ENCODE measurements at places on chromosomes 6 and 20. TPM values are rescaled to one million over a fixed set of nuclear protein-coding genes. Genes with fewer than 3 reads are reported as not detected.

CRISP2 gene
- total RNA-seq: not detected

SDCBP2 gene
- 1.6 TPM for total RNA-seq

SNAP25 gene
- total RNA-seq: not detected

APCDD1L gene
- total RNA-seq: not detected

WFDC5 gene
- total RNA-seq: not detected

BPI gene
- total RNA-seq: not detected

TREML1 gene
- total RNA-seq: not detected

SUMO4 gene
- 0.82 TPM for total RNA-seq

LAMA5 gene
- total RNA-seq: 63.9 TPM

TNNC2 gene
- total RNA-seq: not detected

- no peak for DNase-seq
Measured at GRCh38 chr20:58112017-58112781, 116.3 kb downstream of the ANKRD60 start.

GRCh38 chr20:38926934-38927616, 858 bp downstream of the FAM83D start:
- no peak for DNase-seq

GRCh38 chr20:37647946-37648345, 45.9 kb upstream of the CTNNBL1 start:
- DNase-seq: no peak

- DNase-seq: no peak
Measured at GRCh38 chr20:38863024-38863851, 57.7 kb downstream of the PPP1R16B start.

DNA sequence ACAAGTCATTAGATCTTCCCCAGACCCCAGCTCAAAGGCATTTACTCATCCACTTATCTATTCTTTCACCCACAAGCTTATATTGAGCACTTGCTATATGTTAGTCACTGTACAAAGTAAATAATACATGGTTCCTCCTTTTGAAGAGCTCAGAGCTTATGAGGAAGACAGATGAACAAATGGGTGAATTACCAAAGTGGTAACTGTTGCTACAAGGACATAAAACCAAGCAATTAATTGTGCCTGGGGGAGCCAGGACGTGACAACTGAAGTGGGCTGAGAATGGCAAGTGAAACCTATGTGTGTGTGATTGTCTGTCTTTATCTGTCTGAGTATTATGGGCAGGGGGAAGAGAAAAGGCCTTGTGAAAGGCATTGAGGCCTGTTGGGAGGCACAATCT, 45.6 kb upstream of the AKIRIN2 start:
- DNase-seq: no peak

GRCh38 chr20:10131732-10132345, 86.8 kb upstream of the SNAP25 start:
- peak; percentile 20 for DNase-seq

GRCh38 chr6:169960521-169960885, 209.1 kb downstream of the ERMARD start:
- DNase-seq: no peak

DNA sequence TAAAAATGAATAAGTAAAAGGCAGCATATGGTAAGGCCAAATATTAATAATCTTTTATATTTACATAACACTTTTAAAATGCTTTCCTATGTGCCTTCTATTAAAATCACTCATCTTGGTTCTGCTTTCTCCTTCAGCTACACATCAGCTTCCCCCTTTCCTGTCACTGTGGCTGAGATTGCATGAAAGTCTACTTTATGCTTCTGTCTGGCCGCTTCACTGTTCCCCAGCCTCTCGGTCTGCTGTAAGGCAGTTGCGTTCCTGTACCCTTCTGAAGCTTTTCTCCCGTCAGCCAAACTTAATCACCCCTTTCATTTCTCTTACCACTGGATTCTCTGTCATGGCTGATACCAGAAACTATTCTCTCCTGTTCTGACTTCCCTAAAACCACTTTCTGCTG, 34.6 kb downstream of the SOX4 start:
- DNase-seq: no peak

- no peak for DNase-seq
Measured at GRCh38 chr6:158211273-158212055, 43.3 kb downstream of the GTF2H5 start.

DNA sequence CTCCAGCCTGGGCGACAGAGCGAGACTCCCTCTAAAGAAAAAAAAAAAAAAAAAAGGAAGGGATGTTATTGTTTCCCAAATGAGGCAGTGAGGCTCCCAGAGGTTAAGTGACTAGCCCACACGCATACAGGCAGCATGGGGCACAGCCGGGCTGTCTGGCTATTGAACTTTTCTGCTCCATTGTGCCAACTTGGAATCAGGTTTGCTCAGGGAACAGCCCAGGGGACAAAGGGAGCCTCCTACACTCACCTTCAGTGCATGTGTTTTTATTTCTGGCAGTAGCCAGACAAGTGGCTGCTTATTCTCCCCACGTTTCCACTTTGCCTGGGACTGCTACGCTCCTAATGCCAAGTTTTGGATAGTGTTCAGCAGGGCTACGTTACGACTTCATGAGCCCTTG, 10.7 kb downstream of the ETV7 start:
- DNase-seq: no peak

- DNase-seq: no peak
Measured at GRCh38 chr20:41509316-41510200, 108.6 kb downstream of the CHD6 start.

DNA sequence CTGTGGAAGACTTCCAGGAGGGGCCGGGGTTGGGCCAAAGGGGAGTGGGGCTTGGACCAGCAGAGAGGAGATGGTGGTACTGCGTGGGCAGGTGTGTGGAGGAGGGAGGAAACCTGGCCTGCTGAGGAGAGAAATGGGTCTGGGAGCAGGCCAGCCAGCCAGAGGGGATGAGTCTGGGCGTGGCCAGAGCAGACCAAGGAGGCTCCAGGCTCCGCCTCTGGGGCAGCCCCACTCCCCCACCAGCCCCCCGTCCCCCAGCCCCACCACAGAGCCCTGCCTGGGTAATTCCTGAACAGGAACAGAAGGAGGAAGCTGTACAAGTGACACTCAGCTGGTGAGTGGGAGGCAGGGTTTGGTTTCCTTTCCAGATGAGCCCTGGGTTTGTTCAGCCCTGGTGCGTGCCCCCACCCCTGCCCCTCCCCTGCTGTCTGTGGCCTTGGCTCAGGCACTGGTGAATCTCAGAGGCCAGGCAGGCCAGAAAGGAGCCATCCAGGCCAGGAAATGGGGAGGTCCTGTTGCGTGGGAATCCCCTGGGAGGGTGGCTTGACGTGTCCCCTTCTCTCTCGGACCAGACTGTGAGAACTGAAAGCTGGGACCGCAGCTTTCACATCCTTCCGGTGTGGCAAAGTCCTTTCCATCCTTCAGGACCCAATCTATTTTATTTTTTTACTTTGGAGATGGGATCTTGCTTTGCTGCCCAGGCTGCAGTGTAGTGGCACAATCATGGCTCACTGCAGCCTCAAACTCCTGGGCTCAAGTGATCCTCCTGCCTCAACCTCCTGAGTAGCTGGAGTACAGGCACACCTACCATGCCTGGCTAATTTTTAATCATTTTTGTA, 9.4 kb upstream of the SRC start:
- peak; percentile 67 for DNase-seq

GRCh38 chr6:144883915-144884314, 598.8 kb downstream of the UTRN start:
- DNase-seq: no peak

- no peak for DNase-seq
Measured at GRCh38 chr6:39078695-39079094, 30.1 kb downstream of the GLP1R start.

DNA sequence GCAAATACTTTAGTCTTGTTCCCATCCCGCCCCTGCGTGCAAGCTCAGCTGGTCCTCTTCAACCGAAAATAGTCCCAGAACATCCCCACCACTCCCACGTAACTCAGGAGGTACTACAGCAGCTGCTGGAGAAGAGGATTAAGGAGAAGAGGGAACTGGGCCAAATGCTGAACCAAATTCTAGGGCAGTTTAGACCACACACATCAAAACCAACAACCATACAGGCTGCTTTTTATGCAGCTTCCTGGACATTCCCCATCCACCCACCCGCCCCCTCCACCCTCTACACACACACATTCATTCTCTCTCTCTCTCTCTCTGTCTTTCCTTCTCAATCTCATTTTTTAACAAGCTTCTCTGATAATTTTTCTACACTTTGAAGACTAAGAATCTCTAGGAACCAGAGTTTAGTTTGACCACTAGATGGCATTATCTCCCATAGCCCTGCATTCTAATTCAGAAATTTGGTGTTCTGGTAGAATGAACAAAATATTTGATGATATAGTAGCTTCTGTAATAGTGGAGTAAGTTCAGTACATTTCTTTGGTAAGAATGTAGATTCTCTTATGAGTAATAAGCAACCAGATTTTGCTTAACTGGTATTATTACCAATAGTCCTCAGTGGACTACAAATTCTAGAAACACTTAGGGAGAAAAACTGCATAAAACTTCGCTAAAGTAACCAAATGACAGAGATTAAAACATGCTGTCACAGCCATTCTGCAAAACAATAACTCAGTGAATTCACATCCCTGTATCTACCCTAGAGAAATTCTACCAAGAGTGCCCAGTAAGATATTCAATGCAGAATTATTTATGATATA, 52.1 kb upstream of the BEND6 start:
- peak; percentile 33 for DNase-seq

DNA sequence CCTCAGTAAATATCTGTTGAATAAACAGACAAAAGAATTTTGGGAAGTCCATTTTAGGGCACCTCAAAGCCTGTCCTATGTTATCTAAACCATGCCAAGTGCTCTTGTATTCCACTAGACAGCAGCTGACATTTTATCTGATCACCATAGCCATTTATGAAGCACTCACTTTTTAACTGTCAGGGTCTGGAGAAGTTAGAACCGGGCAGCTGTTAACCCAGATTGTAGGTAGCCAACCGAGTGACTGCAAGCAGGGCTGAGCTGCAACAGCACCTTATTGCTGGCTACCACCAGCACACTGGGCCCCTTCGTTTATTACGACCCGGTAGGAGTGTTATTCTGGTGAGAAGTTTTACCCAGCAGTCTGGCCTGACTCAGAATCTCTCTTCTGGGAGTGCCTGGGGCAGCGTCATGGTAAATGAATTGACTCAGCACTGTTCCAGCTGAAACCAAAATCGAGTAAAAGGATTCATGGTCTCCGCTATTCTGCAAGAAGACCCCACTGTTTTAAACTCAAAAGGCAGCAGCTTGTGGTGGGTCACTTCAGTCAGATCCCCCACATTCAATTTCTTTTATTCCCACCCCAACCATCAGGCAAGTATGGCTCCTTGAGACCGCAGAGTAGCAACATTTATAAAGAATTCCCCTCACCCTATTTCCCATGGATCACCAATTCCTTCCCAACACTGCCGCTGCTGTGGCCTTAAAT, 1.7 kb downstream of the UBE2V1 start:
- DNase-seq: no peak

DNA sequence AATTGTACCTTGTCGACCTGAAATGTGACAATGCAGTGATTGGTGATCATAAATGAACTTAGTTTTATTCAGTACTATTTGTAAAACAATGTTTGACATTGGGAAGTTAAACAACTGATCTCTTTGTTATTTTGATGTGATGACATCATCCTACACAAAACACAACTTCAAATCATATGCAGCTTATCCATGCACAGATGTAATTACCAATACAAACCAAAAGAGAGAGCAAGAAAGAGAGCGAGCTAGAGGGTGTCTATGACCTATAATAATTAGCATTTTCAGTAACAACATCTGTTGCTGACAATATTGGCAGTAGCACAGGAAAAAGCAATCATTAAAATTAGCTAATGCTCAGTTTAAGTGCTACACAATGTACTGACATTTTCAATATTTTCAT, 320.9 kb downstream of the UTRN start:
- DNase-seq: no peak

DNA sequence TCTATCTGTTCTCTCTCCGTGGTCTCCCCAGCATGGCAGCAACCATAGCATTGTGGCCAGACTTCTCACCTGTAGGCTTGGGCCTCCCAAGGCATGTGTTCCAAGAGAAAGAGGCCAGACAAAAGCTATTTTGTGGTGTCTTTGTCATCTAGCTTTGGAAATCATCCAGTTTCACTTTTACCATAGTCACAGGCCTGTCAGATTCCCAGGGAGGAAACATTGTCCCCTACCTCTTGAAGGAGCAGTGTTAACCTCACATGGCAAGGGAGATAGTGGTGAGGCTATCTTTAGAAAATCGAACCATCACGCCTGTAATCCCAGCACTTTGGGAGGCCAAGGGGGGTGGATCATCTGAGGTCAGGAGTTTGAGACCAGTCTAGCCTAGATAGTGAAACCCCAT, 42.3 kb upstream of the RALGAPA2 start:
- DNase-seq: no peak

DNA sequence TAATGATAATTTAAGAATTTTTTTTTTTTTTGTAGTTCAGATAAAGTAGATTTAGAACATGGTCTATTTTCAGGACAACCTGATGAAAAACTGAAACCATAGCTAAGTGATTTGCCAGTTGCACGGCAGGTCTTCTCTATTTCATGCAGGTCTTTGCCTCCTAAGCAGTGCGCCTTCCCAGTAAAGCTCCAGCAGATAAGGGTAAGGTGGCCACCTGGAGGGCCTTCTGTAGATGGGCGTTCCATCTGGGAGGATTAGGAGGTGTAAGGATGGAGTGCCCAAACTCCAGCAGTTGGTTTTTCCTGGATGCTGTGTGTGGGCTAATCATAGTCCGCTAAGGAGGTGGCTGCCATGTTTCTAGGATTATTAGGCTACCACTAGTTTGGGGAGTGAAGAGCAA, 107.1 kb downstream of the ARID1B start:
- no peak for DNase-seq

DNA sequence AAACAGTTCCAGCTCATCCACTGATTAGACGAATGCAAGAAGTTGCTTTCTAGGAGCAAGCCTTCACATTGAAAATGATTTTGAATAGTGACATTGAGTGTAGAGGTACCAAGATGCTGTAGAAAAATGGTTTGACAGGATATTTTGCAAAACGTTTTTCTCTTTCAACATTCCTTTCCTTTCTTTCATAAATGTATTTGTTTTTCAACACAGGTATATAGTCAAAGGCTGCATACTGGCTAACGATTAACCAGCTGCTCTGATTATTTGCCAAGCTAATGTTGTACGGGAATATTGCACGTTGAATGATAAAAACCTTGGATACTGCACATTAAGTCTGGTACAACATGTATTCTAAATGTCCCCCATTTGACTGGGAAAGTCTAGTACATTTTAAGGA, 78.8 kb upstream of the TENT5A start:
- no peak for DNase-seq

DNA sequence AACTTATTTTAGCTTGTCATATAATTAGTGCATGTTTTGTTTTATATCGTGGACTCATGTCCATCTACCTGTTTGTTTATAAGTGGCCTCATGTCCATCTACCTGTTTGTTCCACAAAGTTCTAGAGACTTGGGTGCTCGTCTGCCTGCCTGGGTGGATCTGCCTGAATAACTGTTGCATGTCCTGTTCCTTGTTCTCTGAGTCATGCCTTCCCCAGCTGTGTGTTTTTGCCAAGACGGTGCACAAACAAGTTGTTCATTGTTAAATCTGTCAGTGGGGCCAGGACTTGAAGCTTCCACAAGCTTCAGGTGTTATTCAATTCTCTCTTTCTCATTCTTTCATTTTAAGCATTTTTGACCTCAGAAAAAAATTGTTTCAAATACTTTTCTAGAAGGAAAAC, 358.0 kb upstream of the CITED2 start:
- no peak for DNase-seq
